ENCODE measurements at places on chromosomes 3 and 15. TPM values are rescaled to one million over a fixed set of nuclear protein-coding genes. Genes with fewer than 3 reads are reported as not detected.

LRRC58 gene
- total RNA-seq = 9.2 TPM

XCR1 gene
- total RNA-seq = not detected

GCSAM gene
- 0.18 TPM for total RNA-seq

SRGAP3 gene
- 2.8 TPM for total RNA-seq

DNA sequence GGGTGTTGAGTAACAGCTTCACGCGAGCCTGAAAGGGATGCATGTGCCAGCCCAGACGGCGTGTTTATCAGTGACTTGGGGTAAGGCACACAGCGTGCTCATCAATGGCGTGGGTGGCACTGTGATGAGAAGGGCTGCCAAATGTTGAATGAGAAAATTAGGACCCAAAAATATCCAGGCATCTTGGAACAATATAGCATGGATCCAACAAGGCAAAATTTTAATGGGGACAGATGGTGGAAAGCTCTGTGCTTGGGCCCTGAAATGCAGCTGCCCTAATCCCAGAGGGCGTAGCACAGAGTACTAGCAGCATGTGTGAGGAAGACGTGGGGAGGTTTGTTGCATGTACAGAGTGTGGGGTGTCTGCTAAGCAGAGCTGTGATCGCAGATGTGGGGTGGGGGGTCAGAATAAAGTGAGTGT is 48.9 kb downstream of the SSUH2 start:
- DNase-seq = peak; percentile 15

DNA sequence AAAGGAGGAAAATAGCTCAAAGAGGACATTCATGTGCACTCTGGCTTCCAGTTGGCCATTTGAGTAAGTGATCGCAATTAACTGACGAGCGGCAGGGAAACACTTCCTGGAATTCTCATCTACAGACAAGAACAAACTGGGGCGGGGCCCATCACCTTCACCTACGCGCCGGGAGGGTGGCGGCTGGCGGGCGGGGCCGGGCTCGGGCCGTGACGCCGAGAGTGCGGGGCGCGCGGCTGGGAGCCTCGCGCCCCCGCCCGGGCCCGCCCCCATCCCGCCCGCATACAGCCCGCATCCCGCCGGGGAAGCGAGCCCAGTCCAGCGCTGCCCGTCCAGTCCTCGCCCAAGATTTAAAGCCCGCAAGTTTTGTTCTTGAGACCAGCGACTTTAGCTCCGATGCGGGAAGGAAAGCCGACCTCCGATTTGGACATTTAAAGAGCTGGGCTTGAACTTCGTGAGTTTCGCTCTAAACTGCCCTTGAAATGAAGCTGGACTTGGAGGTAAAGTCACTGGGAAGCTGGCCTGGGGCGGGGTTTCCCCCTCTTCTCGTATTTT is at the start of gene B3GNT5:
B3GNT5 (plus strand) TSS at position 281 of the 555 bp plus-strand sequence. CDS start 16,546 bp downstream, outside the sequence.
- DNase-seq = no peak

- peak; percentile 72 for DNase-seq
Measured at GRCh38 chr3:120559242-120560061, 36.7 kb upstream of the NDUFB4 start.

DNA sequence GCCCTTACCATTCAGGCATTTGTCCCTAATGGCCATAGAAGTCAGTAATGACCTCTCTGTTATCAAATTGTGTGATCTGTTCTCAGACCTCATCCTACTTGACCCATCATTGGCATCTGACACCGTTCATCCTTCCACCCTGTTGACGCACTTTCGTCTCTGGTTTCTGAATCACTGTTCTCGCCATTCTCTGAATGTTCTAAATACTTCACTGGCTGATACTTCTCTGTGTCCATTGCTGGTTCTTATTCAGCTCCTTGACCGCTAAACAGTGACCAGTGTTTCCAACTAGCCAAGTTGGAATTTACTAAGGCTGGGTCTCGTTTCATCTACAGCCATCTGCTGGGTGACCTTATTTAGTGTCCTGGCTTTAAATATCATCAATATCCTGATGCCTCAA is 2.2 kb downstream of the ACAD9 start:
- no peak for DNase-seq

GRCh38 chr15:42385980-42386700 is 26.8 kb downstream of the CAPN3 start:
- no peak for DNase-seq

GRCh38 chr3:50154476-50154839 is 666 bp upstream of the SEMA3F start:
- DNase-seq = no peak

- no peak for DNase-seq
Measured at GRCh38 chr3:176861137-176861536, 336.1 kb downstream of the TBL1XR1 start.

DNA sequence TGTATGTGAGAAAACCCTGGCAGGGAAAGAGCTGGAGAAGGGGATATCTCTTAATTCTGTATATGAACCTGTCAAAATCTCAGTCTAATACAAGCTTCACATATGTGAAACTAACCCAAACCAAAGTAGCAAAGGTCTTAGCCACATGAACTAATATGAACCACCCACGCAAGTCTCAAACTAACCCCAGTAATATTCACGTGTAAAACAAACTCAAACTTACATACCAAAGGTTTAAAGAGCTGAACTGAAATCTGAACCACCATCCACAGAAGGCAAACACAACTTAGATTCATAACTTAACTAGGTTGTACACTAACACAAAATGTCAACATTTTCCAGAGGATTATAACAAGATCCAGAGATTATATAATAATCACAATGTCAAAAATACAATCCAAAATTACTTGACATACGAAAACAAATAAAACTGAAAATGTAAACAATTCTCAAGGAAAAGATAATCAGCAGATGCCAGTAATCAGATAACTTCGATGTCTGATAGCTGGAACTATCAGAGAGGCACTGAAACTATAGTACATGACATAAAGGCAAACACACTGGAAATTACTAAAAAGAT is 64.1 kb downstream of the VPS13C start:
- DNase-seq = no peak

- no peak for DNase-seq
Measured at GRCh38 chr15:89016549-89017041, 71.7 kb upstream of the ABHD2 start.

PTPN23 gene
- 20.4 TPM for total RNA-seq

GRCh38 chr15:78174401-78174800 is 25.2 kb downstream of the IDH3A start:
- no peak for DNase-seq

DNA sequence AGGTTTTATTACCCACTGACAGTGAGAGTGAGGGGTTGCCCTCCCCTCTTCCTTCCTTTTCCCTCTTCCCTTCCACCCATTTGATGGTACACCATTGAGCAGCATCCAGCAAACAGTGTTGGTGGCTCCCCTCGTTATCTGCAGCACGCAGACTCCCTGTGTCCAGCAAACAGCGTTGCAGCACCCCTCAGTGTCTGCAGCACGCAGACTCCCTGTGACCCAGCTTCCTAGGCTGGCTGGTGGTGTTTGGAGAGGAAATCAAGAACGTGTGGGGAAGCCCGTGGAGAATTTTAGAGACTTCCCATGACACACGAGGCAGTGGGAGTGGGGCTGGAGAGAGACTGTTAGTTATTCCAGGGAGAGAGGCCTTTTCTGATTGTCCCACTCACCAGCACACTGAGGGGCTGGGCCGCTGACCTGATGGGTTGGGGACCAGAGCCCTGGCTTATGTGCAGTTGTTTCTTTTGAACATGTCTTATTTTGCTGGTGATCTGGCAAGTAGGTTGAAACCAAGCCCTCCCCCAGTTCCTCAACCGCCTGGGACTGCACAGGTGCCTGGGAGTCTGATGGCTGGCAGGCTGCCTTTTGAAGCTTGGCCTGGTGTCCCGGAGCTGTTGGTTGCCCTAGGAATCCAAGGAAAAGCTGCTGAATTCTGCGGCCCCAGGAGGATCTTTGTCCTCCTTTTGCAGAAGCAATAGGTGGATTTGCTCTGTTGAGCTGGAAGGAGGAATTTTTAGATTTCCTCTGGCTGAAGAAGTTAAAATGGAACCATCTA is 19.0 kb downstream of the APBA2 start:
- DNase-seq = no peak

DNA sequence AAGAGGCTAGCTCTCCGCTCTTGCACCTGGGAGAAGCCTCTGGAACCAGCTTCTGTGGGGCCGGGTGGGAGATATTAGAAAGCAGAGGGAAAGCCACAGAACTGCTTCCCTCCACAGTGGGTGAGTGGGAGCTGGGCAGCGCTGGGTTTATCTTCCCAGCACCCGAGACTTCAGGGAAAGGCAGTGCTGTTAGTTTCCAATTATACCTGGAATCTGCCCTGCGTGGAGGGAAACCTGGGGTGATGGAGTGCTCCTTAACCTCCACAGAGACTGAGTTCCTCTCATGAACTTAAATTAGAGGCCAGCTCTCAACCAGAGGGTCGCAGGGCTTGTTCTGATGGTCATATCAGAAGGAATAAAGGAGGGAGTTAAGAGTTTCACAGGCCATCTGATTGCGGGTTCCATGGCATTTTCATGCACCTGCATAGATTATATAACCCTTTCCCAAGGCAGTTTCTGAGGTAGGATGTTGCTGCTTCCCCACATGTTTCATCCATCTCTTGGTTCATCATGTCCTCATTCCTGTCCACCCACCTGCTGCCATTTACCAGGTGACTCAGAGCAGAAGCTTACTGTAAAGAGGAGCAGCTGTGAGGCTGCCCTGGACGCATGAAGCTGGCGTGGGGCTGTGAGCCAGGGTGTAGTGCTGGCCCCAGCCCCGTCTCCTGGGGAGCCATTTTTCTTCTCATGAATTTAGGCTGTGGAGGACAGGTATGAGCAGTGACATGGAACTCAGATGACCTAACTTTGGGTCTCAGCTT is 42.5 kb downstream of the CA12 start:
- DNase-seq = no peak

GRCh38 chr3:196240424-196240823 is 24.1 kb downstream of the SLC51A start:
- DNase-seq = no peak

SLC24A5 gene
- total RNA-seq = not detected

SLC27A2 gene
- 153 TPM for total RNA-seq

GRCh38 chr15:101044625-101045235 is 125.6 kb downstream of the LRRK1 start:
- DNase-seq = peak; percentile 23

GRCh38 chr3:197236362-197236761 is 62.0 kb downstream of the DLG1 start:
- no peak for DNase-seq

GRCh38 chr3:53502737-53503136 is 8.3 kb downstream of the CACNA1D start:
- no peak for DNase-seq

- no peak for DNase-seq
Measured at GRCh38 chr3:72044231-72044855, 259.4 kb upstream of the PROK2 start.

- no peak for DNase-seq
Measured at GRCh38 chr3:100354850-100355249, 20.3 kb downstream of the NIT2 start.

ZNF774 gene
- 1.4 TPM for total RNA-seq

RGMA gene
- 0.33 TPM for total RNA-seq

GRCh38 chr15:100928632-100929280 is 9.6 kb downstream of the LRRK1 start:
- DNase-seq = no peak

GRCh38 chr3:100081986-100082692 is 32.2 kb downstream of the FILIP1L start:
- DNase-seq = no peak

GRCh38 chr3:108376026-108376425 is 79.7 kb downstream of the HHLA2 start:
- no peak for DNase-seq

DNA sequence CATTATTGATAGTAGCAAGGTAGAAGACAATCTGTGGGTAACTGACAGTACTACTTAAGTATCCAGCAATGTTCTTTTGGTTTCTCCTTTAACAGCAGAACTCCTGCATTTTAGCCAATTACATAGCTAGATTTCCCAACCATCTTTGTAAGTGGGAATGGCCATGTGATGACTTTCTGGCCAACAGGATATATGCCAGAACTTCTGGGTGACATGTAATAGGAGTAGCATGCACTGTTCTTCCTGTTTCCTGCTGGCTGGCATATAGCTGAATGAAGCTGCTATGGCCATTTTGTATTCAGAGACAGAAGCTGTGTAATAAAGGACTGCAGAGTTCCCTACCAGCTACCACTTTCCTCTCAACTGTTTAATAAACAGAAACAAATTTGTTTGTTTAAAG is 18.0 kb downstream of the SPICE1 start:
- no peak for DNase-seq

- DNase-seq = peak; percentile 72
Measured at GRCh38 chr15:52228921-52229320, 37.7 kb upstream of the GNB5 start.

GRCh38 chr3:143613226-143613625 is 235.0 kb downstream of the SLC9A9 start:
- no peak for DNase-seq

ZBBX gene
- not detected for total RNA-seq

DNA sequence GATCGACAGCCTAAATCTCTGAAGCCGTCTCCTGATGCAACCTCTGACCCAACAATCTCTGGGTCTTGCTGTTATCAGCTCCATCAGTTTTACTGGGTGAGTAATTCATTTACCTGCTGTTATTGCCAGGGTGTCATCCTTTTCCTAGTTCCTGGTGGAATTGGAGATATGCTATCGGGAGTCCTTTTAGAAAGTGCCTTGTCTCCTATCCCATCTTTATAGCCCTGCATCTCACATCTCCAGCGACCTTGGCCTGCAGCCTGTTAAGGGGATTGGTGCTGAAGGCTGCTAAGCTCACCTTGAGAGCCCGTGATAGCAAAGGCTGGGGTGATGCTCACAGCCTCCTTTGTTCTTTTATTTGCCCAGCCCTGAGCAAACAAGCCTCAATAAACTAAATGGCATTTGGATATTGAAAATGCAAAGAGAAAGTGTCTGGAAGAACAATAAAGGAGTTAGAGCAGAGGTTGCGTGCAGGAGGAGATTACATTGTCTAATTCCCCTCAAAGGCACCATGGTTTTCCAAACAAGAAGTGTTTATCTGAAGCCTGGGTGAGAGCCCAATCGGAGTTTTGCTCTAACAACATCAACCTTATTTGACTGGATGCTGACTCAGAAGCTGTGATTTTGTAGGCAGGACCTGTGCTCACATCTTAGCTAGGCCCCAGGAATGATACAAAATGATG is 101.8 kb downstream of the RPLP1 start:
- no peak for DNase-seq

- DNase-seq = no peak
Measured at GRCh38 chr3:47635536-47635935, 56.9 kb upstream of the CSPG5 start.

DNA sequence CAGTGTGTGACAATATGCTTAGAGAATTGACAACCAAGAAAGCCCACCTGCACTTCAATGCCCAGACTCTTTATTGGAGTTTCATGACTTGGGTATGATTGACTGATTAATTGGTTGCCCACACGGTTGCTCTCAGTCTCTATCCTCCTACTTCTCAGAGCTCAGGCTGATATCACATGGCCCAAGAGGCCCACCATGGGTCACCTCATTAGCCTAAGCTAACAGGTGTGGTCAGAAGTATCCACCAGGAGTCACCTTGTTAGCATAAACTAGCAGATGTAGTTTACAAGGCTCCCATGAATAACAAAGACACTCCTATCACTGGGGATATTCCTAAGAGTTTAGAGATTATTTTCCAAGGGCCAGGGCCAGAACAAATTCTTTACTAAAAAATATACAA is 120.2 kb upstream of the MBNL1 start:
- DNase-seq = no peak

GP5 gene
- 0.10 TPM for total RNA-seq

KLF15 gene
- total RNA-seq = 105 TPM

- DNase-seq = no peak
Measured at GRCh38 chr3:71451060-71451459, 132.5 kb downstream of the FOXP1 start.

Measured in left lobe of liver (tissue), 2 donors.